WTC11 (cell line): ENCODE measurements at places on chromosomes 4 and X.

DNA sequence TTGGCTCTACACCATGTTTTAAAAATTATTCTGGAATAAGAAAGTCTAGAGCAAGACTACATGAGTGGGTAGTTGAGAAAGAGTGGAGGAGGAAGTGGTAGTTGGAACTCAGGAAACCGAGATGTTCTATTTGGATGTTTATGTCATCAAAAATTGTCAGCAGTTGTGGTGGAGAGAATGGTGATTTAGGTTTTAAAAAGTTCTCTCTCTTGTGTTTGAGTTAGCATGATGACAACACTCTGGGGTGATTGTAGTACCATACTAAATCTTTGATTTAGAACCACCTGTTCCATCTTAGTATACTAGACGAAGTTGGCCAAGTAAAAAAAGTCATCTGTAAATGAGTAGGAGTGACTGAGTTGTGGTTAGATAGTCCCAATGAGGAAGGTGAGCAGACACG lies 40.7 kb downstream of the KLHL2 start:
- DNase-seq, result no peak

GRCh38 chrX:108736509-108737479 lies at the start of gene IRS4:
Gene IRS4, minus strand, starts transcription at chrX:108736563.
- DNase-seq, result peak; percentile 84

DNA sequence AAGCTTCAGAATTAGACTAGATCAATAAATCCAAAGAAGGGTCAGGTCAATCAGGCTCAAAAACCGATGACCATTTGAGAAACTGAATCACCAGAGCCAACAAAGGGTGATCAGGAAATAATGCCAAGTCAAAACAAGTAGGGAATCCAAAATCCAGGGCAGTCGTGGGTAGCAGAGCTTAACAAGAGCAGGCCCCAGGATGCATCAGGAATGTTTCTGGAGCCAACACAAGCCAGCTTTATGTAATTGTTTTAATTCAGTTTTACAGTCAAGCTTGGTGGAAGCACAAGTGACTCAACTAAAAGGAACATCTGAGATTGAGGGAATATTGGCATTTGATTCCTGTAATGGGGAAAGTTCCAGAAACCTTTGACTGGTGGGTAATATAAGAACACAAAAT lies 237.9 kb upstream of the EDA2R start:
- DNase-seq, result no peak

DNA sequence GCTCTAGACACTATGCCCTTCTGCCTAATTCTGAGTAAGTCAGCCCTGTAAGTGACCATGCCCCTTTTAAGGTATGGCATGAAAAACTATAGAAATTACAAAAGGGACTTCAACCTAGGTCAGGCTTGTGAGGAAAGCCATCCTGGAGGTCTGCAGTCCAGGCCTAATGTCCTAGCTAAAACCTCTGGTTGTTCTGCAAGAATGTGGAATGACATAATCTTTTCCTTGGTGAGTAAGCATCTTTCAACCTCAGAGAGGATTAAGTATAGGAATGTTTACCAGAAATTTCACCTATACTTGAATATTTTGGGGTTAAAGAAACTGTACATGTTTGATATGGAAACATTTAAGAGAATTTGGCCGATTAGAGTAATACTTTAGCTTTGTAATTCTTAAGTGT lies 23.8 kb upstream of the HPSE start:
- DNase-seq, result no peak

DNA sequence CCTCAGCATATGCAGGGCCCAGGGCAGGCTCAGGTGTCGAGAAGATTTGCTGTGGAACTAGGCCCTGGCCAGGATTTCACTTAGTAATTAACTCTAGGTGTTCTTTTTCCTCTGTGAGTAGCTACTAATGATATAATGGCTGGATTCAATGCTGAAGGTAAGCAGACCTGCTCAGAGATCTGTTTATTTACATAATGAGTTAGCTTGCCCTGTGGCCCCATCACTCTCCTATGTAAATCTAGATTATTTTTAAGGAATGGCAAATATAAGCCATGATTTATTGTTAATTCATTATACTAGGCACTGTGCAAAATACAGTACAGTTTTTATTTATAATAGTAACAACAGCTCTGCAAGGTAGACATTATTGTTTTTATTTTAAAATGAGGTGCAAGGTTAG lies 117.2 kb downstream of the IRF2 start:
- DNase-seq, result no peak

GRCh38 chrX:134868771-134869495 lies 121.9 kb upstream of the SMIM10 start:
- no peak for DNase-seq

DNA sequence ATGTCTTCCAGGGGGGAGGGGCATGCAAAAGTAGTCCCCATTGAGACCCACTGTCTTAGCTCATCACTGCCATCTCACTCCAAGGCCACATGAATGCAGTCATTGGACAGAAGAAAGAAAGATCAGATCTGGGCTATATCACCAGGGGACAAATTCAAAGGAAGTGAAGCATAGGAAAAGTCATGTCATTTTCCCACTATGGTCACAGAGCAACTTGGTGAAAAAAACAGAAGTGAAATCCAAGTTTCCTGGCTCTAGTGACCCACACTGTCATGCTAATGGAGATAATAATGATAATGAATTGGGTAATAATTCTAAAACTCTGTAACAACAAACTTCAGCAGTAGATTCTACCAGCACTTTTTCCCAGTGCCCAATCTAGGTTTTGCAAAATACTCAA lies 9.9 kb downstream of the LHFPL1 start:
- no peak for DNase-seq

GRCh38 chr4:73944061-73944875 lies 37.6 kb downstream of the PF4 start:
- DNase-seq, result peak; percentile 45
